HT1080 (cell line): ENCODE measurements at places on chromosomes 12 and 14.

DNA sequence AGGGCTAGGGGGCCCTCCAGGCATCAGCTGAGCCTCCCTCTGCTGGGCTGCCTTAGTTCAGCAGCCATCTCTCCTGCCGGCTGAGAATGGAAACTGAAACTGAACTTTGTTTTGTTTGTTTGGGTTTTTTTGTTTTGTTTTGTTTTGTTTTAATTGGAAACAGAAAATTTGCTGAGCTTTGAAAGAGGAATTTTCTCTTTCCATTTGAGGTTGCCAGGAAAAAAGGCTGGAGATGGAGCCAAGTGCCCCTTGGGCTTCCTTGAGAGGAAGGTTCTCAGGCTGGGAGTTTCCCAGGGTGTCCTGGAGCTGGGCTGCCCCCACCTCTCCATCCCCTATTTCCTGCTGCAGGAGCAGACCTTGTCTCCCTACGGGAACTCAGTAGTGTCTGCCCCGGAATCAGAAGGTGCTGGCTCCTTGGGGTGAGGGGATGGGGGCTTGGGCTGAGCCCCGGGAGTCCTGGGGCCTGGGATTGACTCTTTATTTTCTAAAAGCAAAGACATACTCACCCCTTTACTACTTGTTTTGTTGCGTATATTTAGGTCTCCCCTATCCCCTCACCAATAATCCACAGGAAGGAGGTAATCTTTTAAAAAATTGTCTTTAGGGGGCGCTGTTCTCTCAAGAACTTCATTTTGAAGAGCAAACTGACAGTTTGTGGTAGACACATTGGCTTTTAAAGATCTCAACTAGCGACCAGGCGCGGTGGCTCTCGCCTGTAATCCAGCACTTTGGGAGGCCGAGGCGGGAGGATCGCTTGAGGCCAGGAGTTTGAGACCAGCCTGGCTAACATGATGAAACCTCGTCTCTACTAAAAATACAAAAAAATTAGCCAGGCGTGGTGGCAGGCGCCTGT is 21.3 kb upstream of the OASL start:
- DNase-seq: peak; percentile 44

DNA sequence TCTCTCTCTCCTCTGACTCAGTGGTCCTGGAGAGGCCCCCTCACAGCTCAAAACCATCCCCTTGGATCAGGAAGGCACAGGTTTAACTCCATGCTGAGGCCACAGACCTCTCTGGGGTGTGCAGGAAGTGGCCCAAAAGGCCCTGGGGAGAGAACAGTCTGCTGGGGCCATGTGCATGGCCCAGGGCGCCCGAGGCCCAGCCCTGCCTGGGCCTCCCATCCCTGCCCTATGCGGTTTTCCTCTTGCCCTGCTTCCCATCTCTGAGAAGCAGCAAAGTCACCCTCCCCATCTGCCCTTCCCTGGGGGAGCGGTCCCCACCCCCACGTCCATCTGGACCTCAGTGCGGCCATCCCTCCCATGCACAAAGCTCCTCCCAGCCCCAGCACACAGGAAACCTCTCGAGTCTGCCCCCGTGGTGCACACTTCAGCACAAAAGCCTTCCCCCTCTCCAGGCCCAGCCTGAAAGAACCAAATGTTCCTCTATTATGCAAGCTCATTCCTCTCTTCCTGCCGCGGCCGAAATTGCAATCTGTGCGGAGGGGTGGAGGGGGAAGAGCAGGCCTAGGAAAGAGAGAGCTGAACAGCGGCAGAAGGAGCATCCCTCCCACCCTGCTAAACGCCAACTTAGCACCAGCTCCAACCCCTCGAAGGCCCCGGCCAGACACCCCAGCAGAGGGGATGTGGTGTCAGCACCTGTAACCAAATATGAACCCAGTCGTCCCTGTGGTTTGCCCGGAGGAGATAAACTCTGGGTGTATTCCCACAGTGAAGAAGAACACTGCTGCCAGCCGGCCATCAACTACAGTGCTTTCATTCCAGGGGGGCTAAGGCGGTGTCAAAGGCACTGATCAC is 108.5 kb downstream of the SCARB1 start:
- no peak for DNase-seq

- no peak for DNase-seq
Observed at GRCh38 chr12:102479939-102480338, 424 bp downstream of the IGF1 start.

GRCh38 chr12:80778005-80778541 is 61.4 kb downstream of the MYF5 start:
- peak; percentile 78 for DNase-seq

- no peak for DNase-seq
Observed at GRCh38 chr14:93054876-93055275, 60.8 kb downstream of the ITPK1 start.

GRCh38 chr12:69275471-69275891 is 36.1 kb downstream of the CPSF6 start:
- no peak for DNase-seq

GRCh38 chr14:98170575-98170974 is 1101.4 kb downstream of the BCL11B start:
- DNase-seq: no peak

DNA sequence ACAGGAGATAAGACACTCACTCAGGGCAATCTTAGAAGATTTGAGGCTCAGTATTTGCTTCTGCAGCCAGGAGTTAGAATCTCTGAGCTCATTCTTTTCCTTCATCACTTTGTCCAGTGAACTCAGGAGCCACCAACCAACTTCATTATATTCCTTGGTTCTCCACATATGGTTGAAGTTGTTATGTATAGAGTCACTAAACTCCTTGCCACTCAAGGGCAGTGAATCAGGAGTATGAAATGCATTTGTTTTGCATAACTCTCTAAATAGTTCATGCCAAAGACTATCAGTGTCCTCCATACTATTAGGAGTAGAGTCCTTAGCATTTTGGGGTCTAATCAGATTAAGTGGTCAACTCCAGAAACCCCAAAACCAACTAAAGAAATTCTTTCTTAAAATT is 150.6 kb downstream of the CCDC59 start:
- DNase-seq: no peak

GRCh38 chr14:37544407-37544806 is 50.6 kb downstream of the FOXA1 start:
- no peak for DNase-seq

DNA sequence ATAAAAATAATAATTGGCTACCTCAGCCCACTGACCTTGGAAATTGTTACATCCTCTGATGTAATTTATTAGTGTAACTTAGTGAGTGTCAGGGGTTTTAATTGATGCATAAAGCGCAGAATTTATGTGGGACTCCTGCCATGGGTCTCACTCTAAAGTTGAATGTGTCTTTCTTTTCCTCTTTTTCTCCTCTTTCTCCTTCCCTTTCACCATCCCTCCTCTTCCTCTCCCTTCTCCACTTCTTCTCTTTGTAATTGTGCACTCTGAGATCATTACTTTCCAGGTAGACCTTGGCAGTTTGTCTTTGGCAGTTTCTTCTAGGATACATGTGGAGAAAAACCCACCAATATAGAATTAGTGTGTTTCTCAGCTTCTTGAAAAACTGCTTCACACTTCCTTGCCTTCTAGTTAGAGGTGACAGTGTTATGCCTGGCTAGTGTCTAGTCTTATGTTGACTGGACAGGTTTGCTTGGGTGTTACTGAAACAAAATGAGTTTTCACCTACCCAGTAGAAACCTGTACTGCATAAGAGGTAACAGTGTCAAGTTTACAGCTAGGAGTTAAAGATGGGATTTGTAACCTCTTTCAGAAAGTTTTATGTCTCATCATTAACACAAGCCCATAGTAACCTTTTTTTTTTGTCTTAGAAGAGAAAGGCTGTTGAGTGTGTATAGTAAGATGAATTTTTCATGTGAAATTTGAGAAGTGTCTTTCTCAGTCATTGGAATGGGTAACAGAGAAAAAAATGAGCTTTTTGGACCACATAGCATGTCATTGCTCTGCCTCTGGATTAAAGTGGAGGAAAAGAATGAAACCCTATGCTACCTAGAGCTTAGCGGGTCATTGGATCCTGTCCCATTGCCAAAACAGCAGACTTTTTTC is 18.6 kb downstream of the PELI2 start:
- DNase-seq: no peak

- no peak for DNase-seq
Observed at GRCh38 chr12:57179331-57180086, 32.1 kb upstream of the LRP1-AS start.

GRCh38 chr12:52829986-52830770 is 3.9 kb downstream of the KRT79 start:
- no peak for DNase-seq

- no peak for DNase-seq
Observed at GRCh38 chr12:39502726-39503125, 59.8 kb upstream of the KIF21A start.

DNA sequence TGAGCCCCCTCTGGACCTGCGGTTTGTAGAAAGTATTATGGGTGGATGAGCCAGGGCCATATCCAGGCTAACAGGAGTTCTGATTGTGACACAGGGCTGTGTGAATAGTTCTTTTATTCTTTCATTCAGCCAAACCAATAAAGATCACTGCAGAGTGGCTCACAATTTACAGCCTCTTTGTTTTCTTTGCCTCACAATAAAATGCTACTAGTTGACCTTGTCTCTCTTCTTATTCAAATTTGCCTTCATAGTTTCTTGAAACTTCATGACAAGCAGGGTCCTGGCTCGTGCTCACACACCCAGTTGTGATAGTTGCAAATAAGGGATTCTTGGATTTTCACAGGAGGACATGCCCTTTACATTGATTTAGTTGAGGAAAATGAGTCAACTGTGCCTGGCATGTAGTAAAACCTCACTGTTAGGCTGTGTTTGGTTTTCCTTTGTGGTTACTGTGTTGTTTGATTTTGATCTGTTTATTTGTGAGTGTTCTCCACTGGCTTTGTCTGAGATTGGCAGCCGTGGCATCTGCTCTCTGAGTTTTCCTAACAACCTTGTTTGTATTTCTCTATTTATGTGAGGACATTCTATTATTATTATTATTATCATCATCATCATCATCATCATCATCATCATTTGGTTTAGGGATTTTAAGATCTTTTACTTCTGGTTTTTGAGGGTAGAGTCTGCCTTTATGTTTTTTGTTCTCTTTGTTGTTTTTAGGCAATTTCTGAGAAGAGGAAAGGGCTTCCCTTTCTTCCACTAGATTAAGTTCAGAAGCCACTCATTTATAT is 2.7 kb upstream of the KRT6B start:
- DNase-seq: no peak

GRCh38 chr14:68766299-68767247 is 26.3 kb downstream of the ZFP36L1 start:
- DNase-seq: no peak

- no peak for DNase-seq
Observed at GRCh38 chr12:113236539-113237399, 15.5 kb downstream of the TPCN1 start.

DNA sequence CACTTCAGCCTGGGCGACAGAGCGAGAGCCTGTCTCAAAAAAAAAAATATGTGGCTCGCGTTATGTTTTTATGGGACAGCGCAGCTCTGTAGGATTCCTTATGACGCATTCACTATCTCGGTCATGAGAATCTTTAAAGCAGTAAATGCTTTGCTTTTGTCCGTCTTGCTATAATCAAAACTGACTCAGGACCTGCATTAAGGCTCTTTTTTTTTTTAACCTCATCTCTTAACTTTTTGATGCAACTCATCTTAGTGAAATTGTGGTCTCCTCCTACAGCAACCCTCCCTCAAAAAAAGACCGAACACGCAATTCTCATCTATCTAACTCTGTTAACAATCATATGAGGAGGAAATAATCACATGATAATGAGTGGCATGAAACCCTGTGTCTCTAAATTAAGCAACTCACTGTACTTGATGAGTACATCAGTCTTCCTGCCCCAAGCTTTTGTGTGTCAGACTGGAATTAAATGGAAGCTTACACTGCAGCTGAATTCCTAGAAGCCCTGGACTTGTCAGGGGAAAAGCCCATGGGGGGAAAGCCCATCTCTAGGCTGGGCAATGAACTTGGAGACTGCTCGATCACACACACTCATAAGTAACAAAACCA is 4.3 kb downstream of the P2RX4 start:
- DNase-seq: peak; percentile 71

- DNase-seq: no peak
Observed at GRCh38 chr14:68109132-68109900, 289.7 kb downstream of the RAD51B start.

DNA sequence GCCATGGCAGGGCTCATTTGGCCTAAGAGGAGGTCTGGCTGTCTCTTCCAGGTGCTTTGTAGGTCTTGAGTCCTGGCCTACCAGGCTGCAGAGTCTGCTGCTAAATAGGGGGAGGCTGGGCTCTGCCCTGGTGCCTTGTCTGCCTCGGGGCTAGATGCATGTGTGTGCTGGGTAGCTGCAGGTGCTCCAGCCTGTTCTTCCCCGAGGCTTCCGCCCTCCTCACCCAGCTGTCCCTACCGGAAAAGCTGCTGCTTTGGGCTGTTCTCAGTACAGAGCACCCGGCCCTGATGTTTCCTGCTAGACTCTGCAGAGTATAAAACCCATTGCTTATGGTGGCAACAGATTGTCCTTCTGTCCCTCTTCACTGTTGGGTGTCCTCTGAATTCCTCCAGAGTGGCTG is 37.7 kb downstream of the RAB35 start:
- DNase-seq: no peak
